Naive B cell (primary cell): ENCODE measurements at places on chromosomes 7 and 10. TPM values are rescaled to one million over a fixed set of nuclear protein-coding genes. Genes with fewer than 3 reads are reported as not detected.

Gene NODAL
- not detected for polyA plus RNA-seq

Gene CNNM1
- not detected for polyA plus RNA-seq

Gene HHEX
- polyA plus RNA-seq: 159 TPM

Gene CHN2
- not detected for polyA plus RNA-seq

Gene MPLKIP
- polyA plus RNA-seq: 105 TPM

Gene INA
- not detected for polyA plus RNA-seq

Gene ITGA8
- not detected for polyA plus RNA-seq
